ENCODE measurements at places on chromosomes 2 and 18.

DNA sequence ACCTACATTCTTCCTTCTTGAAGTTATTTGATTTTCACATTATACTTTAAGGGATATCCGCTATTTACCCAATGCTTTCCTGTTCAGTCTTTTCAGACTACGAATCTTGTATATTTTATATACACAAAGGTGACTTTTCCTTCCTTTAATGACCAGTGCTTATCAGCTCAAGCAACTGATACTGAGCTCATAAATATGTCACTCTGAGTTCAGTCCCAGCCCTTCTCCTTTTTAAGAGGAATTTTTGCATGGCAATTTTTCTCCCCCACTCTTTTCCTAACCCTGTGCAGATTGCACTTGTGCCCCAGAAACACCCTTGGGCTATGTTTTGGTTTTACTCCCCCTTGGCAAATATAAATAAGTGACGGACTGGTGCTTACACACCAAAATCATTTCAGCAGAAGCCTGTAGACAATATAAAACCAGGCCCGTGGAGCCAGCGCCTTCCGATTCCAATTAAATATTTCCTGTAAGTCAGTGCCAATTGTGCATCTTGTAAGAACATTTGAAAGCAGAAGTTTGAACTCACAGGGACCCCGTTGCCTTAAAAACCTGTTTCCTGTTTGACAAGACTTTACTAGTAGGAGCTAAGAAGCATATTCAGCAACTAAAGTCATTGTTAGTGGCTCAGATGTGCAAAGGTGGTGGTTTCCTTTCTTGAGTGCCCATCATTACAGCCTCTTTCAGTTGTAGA, 66.3 kb upstream of the GATA6 start:
- no peak for DNase-seq

GRCh38 chr18:68676913-68677312, 38.0 kb downstream of the TMX3 start:
- DNase-seq = peak; percentile 47

DNA sequence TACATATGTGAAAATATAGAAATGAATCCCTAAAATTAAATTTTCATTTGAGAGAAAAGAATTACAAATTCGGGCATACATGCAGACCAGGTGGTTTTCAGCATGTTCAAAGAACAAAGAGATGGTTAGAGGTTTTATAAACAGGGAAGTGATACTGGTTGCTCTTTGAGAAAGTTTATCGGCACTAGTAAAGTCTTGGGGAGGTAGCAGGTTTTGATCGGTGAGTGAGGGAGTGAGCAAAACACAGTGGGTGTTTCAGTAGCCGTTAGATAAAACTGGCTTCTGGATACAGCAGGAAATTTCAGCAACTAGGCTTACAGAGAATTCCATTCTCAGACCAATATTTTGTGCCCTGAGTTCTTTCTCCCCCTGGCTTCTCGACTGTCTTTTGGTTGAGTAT, 51.1 kb downstream of the DSC3 start:
- no peak for DNase-seq

GRCh38 chr18:27138079-27138478, 47.0 kb downstream of the CHST9 start:
- no peak for DNase-seq

GRCh38 chr18:56305583-56305982, 332.8 kb downstream of the TXNL1 start:
- DNase-seq = no peak

- no peak for DNase-seq
Observed at GRCh38 chr2:198146346-198146940, 342.1 kb downstream of the PLCL1 start.

- peak; percentile 75 for DNase-seq
Observed at GRCh38 chr2:165874445-165875039, 79.0 kb downstream of the TTC21B start.

GRCh38 chr18:7514796-7515440, 52.2 kb upstream of the PTPRM start:
- no peak for DNase-seq

DNA sequence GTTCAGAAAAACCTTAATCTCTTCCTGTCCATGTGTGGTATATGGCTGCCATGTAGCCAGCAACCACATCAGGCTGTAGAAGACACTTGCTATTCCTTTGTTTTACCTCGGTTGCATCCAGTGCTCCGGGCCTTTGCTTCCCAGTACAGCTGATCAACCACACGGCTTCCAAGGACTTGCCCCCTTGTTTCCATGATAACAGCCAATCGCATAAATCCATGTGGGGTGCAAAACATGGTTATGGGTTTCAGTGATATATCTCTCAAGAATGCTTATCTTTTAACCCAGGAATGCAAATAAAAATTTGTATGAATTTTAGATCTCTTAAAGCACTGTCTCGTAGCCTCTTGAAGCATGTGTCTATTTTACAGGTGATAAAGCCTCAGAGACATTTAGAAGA, 118.3 kb downstream of the MGAT5 start:
- no peak for DNase-seq

DNA sequence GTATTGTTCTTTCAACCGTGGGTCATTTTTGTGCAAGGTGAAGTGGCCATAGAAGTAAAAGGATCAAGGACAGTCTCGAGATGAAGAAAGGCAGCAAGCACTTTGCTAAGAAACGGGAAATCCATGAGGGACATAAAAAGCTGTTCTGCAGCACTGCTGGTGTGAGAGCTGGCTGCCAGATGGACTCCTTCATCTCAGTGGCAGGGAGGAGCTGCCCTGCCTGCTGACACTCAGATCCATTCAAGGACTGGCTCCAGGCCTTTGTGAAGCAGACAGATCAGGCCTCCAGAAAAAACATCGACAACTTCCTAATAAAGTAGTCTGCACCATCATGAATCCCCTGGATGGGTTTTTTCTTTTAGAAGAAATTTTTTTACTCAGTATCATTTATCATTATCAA, 29.5 kb downstream of the RMC1 start:
- DNase-seq = peak; percentile 21

DNA sequence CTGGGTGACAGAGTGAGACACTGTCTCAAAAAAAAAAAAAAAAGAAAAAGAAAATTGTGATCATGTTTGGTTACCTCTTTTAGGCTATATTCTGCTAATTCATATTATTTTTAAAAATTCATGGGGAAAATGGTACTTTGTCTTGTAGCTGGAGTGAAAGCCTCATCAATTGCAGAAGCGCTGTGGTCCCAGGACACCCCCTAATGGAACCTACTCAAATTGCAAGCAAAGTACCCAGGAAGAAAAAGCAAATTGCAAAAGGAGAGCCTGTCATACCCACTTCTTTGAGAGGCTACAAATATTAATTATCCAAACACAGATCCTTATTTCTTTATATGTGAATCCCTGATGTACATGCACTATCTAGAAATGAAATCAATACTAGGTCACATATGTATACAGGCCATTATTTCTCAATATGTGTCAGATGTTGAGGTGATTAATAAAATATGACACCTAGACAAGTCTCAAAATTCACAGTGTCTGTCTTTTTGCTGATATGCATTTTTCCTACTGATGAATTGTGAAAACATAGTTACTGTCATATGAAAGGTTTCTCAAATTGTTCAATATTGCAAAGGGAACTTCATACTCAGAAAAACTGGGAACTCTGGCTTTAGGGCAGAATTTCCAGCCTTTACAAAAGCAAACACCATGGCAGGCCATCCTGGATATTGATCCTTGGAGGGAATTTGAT, 12.6 kb downstream of the CRACDL start:
- no peak for DNase-seq

DNA sequence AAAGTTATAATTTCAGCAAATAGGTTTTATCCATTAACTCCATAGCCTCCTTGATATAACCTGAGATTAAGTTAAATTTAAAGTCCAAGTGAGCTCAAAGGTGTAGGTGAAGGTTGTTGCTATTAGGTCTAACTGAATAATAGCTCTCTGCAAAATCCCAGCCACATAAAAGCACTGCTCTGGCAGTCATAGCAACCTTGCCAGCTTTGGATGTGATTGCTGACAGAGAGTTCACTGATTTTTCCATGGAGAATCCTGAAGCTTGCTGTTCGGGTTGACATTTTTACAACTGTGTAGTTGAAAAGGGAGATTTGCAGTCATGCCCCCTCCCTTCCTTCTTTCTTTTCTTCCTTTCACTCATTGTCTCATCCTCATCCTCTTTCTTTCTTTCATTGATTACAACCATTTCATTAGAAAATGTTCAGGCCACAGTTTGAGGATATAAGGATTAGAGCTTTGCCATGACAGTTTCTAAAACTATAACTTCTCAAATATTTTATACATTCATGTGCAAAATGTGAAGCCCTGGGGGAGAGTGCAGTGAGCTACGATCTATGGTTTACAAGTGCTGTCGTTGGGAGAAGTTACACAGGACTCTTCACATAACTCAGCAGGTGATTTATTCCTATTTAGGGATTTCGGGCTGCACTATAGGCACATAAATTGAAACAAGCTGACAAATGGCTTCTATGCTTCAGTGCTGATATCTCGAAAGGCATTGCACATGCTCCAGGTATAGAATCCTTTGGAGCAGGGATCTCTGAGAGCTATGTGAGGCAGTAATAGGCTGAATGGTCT, 193.8 kb downstream of the LRRTM4 start:
- no peak for DNase-seq

DNA sequence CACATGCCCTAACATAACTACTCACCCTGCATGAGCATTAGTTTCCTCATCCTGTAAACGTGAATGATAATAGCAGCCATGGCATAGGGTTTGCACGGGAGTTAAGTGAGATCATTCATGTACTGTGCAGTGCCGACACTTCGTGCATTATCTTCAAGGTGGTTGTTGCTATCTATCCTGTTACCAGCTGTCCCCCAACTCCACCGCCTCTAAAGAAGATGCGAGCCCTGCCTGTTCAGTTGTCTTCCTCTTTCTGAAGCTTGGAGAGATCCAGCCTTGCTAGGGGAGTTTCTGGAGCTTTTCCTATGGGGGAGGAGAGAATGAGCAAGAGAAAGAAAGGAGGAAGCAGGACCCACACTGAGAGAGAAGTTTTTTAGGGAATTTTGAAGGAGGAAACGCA, 34.4 kb downstream of the YPEL5 start:
- DNase-seq = no peak

DNA sequence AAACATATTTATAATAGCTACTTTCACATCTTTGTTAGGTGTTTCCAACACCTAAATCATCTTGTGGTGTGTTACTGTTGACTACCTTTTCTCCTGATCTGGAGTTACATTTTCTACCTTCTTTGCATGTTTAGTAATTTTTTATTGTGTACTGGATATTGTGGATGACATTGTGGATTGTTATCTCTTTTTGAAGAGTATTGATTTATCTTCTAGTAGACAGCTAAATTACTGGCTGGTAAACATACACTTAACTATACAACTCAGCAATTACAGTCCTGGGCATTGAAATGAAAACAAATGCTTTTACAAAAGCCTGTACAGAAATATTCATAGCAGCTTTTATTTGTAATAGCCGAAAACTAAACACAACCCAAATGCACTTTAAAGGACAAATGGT, 150.8 kb downstream of the PTRHD1 start:
- DNase-seq = no peak

GRCh38 chr2:216139884-216140283, 30.7 kb downstream of the XRCC5 start:
- DNase-seq = no peak

- peak; percentile 89 for DNase-seq
Observed at GRCh38 chr2:71243634-71244301, 16.9 kb upstream of the PAIP2B start.

DNA sequence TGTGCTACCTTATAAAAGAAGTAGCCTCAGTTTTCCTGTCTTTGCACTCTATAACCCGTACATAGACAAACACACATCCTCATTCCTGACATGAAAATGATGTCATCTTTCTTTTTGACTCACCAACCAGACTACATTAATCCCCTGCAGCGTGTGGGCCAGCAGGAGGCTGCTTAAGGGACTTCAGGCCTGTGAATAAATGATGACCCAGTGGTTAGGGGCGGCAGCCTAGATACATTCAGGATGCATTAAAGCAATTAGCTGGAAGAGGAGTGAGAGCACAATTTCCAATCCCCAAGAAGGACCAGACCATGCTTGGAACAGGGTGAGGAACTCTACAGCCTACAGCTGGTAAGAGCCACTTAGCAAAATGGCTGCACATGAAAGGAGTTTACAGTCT, 57.3 kb upstream of the KLF7 start:
- no peak for DNase-seq

- no peak for DNase-seq
Observed at GRCh38 chr2:120498121-120498520, 152.2 kb downstream of the INHBB start.

DNA sequence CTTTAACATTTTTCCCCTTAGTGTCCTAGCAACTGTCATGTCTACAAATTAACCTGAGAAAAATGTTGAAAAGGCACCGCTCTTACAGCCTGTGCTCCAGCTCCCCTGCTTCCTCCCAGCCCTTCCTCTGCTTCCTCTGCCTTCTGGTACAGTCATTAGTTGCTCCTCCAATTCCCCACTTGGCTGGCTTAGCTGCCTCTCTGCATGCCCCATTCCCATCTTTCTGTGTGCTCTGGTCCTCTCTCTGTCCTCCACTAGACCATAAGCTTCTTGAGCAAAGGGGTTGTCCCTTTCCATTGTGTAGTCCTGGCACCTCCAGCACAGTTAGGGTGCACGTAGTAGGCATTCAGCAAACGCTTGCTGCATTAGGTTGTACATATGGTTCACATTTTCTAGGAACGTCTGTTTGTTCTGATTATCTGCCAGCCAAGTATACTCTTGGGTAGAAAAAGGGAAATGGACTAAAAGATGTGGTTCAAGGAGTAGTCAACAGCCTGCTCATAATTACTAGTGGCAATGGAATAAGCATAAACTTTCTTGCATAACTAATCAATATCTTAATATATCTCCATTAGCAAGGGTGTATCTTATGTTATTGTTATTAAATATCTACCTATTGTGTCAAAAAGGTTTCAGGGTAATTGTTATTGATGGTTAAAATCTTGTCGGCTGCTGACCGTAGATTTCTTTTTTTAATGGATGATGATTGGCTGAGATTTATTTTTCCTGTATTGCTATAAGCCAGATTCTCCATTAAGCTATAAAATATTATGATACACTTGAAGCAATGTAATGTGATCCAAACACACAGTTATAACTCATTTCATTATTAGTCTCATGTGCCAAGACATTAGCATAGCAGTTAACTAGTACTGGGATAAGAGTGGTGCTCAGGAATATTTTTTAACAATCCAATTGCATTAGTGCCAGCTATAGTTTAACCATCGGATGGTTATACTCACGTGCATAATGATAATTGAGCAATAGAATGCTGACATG, 340.1 kb downstream of the SLC4A3 start:
- DNase-seq = no peak

- no peak for DNase-seq
Observed at GRCh38 chr2:41420219-41420618, 627.6 kb upstream of the PKDCC start.

Data from G401 (cell line).